ENCODE measurements at places on chromosomes 7 and 10.

DNA sequence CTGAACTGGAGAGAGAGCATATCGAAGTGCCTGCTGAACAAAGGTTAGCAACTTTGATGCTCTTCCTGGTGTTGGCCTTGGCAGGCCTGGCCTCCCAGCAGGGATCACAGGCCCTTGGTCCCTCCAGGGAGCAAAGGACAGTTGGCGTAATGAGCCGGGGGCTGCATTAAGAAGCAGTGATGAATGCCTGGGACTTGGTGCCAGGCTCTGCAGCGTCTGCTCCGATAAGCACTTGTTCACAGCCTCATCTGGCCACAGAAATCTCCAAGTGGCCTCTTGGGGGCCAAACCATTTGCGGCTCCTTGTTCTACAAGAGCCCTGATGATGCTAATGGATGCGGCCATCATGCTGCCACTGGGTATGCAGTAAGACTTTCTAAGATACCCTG, 31.8 kb downstream of the CRHR2 start:
- DNase-seq: no peak

DNA sequence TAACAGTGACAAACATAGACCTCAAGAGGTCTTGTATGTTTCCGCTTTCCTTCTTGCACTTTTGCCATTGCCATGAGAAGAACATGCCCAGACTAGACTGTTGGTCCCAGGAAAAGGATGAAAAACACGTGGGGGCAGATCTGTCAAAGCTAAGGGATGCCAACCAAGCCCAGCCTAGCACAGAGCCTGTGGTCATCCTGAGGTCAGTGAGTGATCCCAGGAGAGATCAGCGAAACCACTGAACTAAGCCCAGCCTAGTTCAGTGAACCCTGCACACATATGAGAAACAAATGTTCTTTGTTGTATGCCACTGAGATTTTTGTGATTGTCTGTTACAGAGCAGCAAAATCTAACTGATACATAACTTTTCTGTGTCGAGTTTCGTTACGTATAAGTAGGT, 718.8 kb downstream of the MAGI2 start:
- DNase-seq: no peak

DNA sequence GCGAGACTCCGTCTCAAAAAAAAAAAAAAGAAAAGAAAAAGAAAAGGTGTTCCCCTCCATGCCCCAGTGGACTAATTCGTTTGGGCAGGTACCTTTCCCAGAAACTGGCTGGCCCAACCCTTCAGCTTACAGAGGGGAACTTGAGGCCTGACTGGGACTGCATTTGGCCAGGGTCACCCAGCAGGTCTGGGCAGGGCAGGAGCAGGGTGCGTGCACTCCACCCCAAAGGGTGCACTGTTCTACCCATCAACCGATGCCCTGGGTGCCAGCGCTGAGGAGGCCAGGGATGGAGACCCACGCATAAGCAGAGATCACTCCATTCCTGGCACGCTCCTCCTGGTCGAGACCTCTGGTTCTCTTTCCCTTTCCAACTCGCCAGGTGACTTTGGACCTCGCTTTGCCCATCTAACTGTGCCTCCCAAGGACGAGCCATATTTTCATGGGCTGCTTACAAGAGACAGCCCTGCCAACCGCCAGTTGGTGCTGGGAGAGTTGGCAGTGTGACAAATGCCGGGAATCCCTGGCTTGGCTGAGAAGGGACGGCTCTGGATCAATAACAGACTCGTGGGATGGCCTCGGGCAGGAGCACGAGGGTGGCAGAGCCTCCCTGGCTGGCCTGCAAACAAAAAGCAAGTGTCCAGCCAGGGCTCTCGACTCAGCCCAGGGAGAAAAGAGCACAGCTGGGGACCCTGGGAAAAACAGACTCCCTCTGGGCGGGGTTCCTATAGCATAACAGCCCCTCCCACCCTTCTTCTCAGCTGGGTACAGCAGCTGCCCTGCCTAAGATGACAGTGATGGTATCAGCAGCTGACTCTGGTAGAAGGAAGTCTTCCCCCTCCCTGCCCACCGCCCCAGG, 7.9 kb downstream of the HSPB1 start:
- no peak for DNase-seq

DNA sequence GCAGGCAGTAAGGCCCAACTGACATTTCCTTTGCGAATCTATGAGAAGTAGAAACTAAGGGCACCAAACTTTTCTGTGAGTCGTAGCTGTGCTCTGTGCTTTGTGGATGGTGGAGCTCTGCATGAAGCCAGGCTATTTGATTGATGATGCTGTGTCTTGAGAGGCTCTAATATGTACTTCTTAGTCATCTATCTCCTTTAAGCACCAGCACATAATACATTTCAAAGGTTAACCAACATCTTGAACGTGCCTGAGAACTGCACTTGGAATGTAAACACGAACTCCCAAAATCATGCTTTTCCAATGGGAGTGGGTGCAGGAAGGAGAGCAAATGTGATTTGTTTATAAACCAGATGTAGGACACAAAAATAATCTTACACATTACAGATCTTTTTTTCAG, 411.6 kb downstream of the PARD3 start:
- no peak for DNase-seq

DNA sequence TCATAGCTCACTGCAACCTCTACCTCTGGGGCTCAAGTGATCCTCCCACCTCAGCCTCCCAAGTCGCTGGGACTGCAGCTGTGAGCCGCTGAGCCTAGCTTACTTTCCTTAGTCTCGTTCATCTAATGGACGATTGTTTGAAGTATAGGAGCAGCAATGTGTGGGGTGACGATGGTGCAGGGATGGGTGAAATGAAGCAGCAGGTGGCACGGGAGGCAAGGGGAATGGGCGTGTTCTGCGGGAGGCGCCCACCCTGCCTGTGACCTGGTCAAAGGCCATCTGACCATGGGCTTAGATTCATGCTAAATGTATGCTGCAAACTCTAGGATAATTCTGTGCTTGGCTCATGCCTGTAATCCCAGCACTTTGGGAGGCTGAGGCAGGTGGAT, 210.7 kb downstream of the MAD1L1 start:
- no peak for DNase-seq

DNA sequence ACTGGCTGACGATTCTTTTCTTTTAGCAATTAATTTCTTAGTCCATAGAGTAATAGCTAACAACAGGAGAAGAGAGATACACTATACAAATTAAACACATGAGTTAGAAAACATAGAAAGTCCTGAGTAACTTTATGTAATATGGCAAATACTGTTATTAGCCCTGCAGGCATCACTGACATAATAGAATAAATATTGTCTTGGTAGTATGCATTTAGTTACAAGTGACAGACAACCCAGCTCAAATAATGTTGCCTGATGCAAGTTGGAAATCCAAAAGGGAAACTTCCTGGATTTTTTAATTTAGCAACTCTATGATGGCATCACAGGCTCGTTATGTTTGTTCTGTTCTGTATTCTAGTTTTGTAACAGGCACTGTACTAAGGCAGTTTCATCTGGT, 95.1 kb downstream of the DKK1 start:
- DNase-seq: no peak

DNA sequence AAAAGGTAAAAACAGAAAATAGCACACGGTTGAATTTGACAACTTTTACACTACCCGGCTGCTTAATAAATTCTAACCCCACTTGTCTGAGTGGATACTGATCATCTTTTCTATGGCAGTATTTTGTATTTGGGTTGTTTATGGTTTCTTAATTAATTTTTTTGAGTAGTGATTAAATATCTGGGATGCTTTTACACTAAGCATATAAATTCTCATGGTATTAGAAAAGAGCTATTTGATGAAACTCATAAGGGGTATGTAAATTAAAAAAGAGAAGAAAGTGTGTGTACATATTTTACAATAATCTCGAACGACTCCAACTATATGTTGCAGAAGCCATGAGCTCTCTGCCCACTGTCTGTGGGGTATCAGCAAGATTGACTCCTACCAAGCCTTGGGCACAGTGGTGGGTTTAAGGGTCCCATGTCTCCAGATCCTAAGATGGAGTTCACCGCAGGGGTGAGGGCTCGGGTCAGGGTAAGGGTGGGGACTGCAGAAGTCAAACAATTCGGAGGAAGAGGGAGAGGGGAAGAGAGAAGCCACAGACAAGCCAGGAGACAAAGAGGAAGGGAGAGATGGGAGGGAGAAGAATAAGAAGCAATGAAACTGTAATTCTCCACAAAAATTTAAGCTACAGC, 7.6 kb upstream of the HOXA13 start:
- DNase-seq: no peak

GRCh38 chr10:113453351-113453750, 99.5 kb upstream of the HABP2 start:
- DNase-seq: no peak

DNA sequence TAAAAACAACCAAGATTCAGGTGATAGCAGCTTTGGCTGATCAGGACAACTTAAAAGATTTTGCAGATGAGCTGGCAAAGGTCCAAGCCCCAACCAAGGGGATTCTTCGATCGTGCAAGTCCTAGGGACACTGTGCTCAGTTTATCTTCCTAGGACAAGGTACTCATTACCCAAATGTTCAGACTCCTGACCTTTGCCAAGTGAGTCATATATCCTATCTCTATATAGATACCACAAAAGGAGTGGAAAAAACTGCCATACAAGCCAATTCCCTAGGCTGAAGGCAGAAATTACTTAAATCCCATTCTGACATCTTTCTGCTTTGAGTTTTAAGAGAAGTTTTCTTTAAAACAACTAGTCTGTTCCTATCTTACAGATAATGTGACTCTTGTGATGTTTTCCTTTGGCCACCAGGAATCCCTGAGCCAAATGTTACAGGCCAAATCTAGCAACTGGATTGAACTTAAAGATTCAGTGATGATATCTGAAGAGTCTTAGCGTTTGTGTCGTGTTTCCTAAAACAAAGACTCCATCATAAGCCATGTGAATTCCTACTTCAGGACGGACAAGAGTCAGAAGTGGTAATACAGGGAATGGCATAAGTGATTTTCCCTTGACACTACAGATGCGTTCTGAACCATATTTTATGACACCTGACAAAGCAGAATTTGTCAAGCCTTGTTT, 142.6 kb upstream of the ASAH2 start:
- no peak for DNase-seq

- no peak for DNase-seq
These were observed 12.3 kb upstream of the ACSM6 start for GRCh38 chr10:95181726-95182125.
